ENCODE measurements at places on chromosomes 4 and X.

DNA sequence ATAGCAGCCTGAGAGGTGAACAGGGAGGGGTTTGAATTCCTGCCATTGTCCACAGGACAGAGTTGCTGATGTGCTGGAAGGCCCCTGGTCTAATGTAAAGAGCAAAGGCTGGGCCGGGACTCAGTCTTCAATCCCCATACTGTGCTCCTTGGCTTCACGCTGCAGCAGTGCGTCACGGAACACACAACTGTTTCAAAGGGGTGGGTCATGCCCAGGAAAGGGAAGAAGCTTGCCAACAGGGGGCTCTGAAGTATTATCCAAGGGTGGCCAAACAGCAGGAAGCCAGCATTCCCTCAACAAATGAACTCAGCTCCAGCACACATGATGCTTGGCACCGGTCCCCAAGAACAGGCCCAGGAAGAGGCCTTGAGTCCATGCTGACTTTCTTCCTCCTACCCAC, 122.5 kb downstream of the NFKB1 start:
- no peak overlapping the region for H3K27ac ChIP-seq
- no peaks in the 10 kb centered on the region for H3K27me3 ChIP-seq
- H3K4me1 ChIP-seq, result peaks cover 2% of the 10 kb centered on the region
- no peaks in the 10 kb centered on the region for H3K36me3 ChIP-seq
- DNase-seq, result no peak

DNA sequence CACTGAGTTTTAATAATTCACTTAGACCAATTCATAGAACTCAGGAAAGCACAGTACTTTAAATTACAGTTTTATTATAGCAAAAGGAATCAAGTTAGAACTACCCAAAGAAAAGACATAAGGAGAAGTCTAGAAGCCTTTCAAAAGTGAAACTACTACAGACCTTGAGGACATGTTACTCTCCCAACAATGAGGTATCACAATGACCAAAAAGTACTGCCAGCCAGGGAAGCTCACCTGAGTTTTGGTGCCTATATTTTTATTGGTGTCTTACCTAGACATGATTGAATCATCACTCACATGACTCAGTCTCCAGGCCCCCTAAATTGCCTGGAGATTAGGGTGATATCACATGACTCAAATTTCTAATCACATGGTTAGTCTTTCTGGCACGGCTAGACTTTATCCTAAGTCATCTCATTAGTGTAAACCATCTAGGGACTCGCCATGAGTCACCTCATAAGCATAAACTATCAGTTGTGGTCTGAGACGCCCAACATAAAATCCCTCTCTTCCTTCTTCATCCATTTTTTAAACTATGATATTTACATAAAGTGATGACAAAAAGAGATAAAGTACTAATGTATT, 372.3 kb downstream of the TMA16 start:
- H3K36me3 ChIP-seq, result no peaks in the 10 kb centered on the region
- no peak overlapping the region for H3K4me3 ChIP-seq
- no peak for DNase-seq
- no peaks in the 10 kb centered on the region for H3K27me3 ChIP-seq
- no peaks in the 10 kb centered on the region for H3K4me1 ChIP-seq

- no peak for DNase-seq
- H3K27me3 ChIP-seq, result no peaks in the 10 kb centered on the region
- no peaks in the 10 kb centered on the region for H3K4me1 ChIP-seq
These were observed 30.1 kb downstream of the NEIL3 start for GRCh38 chr4:177339477-177340374.

DNA sequence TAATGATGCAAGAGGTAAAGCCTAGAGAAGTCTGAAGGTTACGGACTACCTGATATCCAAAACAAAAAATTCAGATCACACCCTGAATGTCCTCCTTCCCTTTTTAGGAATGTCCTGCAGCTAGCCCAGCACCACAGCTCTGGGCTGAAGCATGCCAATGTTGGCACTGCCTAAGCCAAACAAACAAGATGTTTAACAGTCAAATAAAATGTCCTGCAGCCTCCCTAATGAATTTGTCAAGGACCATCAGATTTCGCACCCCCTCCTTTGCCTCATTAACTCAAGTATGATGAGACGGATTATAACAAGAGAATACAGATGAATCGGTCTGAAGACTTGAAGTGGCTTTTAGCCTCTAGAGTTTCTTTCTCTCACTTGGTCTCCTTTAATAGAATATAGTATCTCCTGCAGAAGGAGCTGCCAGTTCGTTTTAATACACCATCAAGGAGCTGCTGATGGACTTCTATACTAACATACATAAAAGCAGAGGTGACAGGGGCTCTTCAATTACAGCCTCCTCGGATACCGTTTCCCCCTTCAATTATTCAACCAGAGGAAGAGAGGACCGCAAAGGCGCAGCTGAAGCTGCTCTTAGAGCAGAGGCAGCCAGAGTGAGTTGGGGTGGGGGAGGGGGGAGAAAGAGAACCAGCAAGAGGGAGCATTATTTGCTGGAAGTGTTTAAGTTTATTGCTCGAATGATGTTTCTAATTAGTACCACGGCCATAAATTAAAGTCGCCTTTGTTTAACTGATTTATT, 3.0 kb upstream of the MAB21L2 start:
- H3K4me1 ChIP-seq, result peaks cover 3% of the 10 kb centered on the region
- H3K27me3 ChIP-seq, result peaks cover 21% of the 10 kb centered on the region
- no peak for DNase-seq
- no peak overlapping the region for H3K27ac ChIP-seq
- H3K36me3 ChIP-seq, result no peaks in the 10 kb centered on the region

- H3K36me3 ChIP-seq, result no peaks in the 10 kb centered on the region
- no peak for DNase-seq
- no peaks in the 10 kb centered on the region for H3K27me3 ChIP-seq
- H3K27ac ChIP-seq, result no peak overlapping the region
- H3K4me1 ChIP-seq, result no peaks in the 10 kb centered on the region
These were observed 28.0 kb downstream of the TBL1X start for GRCh38 chrX:9492901-9493300.

GRCh38 chrX:6095469-6095868, 133.2 kb downstream of the NLGN4X start:
- no peaks in the 10 kb centered on the region for H3K4me1 ChIP-seq
- H3K27me3 ChIP-seq, result no peaks in the 10 kb centered on the region
- no peak overlapping the region for H3K27ac ChIP-seq
- peak; percentile 11 for DNase-seq
- no peak overlapping the region for H3K4me3 ChIP-seq
- no peaks in the 10 kb centered on the region for H3K36me3 ChIP-seq

DNA sequence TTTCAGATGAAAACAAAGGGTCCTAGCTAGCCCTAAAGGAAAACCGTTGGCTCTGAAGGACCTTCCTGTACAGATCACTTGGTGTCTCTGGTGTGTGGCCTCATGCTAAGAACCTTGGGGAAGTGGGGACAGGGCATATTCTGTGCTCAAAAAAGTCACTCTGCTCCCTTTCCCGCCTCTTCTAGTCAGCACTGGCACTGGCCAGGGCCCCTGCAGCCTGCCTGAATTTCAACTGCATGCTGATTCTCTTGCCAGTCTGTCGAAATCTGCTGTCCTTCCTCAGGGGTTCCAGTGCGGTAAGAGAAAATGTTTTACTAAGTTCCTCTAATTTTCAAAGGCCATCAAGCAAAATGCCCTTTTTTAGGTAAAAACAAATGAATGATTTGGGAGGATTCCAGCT, 3.4 kb downstream of the CYBB start:
- H3K36me3 ChIP-seq, result no peaks in the 10 kb centered on the region
- no peak overlapping the region for H3K27ac ChIP-seq
- H3K4me3 ChIP-seq, result no peak overlapping the region
- no peaks in the 10 kb centered on the region for H3K4me1 ChIP-seq
- no peak for DNase-seq
- no peaks in the 10 kb centered on the region for H3K27me3 ChIP-seq
